ENCODE measurements at places on chromosomes 13 and 19.

DNA sequence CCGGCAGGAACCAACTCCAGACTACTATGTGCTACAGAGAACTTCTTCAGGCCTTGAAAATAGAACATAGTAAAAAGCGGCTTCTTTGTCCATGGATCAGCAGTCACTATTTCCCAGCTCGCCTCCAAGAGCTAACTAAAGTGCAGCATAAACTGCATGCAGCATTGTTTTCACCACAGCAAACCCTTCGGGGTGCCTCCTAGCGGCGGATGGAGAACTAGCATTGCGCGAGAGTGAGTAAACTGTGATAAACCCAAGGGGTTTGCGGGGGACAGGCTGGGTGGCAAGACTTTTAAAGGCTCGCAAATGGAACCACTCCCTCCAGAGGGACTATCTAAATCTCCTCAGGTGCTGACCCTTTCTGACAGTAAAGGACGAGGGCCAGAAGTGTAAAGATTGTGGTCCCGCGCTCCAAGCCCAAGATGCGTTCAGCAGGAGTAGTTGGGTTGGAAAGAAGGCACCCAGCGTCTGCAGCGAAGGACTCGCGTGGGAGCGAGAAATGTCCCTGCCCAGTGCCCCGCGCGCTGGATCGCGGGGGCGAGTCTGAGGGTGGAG is 21.5 kb upstream of the SGCG start:
- peak; percentile 2 for DNase-seq

GRCh38 chr19:2035590-2035991 is 15.5 kb downstream of the MKNK2 start:
- no peak for DNase-seq

- DNase-seq: peak; percentile 14
These were observed 80.3 kb upstream of the FRY start for GRCh38 chr13:31951215-31951678.

GRCh38 chr19:45164577-45165335 is 4.0 kb upstream of the NKPD1 start:
- peak; percentile 57 for DNase-seq

DNA sequence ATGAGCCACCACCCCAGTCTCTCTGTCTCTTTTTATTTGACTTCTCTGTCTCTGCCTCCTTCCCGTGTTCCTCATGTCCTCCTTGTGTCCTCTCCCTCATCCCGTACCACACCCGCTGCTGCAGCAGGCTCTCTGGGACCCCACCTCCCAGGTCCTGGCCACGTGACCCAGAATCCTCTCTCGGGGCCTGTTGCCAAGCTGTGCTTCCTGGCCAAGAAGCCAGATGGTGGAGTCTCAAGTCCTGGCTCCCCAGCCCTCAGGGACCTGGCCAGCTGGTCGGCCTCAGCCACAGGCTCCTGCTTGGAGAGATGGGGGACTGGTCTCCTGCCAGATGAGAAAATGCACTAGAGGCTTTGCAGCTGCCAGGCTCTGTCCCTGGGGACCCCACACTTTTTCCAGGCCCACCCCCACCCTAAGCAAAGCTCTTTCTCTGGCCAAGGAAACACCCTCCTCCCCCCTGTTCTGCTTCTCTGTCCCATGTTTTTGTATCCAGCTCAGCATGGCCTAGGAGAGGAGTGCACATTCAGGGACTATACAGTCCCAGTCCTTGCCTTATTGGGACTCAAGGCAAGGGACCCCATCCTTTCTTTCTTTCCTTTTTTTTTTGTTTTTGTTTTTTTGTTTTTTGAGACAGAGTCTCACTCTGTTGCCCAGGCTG is 34.3 kb upstream of the SHKBP1 start:
- DNase-seq: peak; percentile 93

DNA sequence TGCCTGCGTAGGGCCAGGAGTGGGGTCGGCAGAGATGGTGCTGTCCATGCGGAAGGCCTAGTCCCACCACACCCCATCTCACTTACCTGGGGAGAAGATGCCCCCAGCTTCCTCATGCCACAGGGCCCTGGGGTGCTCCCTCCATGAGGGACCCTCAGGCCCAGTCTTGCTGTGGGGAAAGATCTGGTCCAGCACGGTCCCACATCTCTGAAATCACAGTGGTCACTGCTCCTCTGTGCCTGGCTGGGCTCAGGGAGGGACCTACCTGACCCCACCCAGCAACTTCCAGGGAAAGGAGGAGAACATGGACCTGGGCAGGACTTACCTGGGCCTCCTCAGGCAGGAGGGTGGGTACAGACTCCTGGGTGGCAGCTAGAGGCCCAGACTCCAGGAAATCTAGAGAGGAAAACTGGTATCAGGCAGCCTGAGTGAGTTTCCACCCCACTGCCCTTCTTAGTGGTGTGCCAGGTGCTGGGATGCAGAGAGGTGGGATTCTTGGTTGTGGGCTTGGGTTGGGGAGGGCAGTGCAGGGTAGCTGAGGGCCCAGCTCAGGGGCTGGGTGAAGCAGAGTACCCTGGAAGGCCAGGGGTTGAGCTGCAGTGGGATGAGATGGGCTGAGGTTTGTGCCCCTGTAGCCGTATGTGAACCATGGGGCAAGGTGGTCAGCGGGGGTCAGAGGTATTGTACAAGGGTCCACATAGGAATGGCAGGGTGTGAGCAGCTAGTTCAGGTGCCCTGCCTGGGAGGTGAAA is 3.8 kb downstream of the MZF1 start:
- DNase-seq: no peak

DNA sequence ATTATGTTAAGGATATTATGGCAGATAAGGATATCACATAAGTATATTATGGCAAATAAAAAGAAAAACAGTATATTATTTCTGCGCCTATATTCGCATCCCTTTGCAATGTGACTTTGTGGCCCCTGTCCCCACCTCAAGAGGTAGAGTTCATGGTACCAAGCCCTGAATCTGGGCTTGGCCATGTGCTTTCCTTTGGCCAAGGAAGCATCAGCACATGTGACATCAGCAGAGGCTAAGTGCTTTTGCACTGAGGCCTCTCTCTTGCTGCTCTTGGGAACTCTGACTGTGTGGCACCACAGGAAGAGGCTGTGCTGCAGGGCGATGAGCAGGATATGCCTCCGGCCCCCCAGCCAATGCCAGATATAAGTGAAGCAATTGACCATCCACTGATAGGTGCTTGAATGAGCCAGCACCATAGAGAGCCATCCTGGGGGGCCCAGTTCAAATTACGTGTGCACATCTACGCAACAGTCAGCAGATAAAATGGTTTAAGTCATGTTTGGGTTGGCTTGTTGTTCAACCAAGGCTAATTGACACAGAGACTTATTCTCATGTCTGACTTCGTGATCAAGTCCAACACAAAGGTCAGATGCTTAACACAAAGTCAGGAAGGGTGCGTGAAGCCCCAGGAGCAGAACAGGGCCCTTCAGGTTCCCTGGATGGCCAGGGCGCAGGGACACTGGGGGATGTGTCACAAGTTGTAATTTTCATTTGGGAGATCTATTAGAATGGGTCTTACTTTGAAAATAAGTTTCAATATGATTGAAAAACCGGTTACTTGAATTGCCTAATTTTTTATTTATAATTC is 173.3 kb downstream of the COL4A1 start:
- no peak for DNase-seq

- DNase-seq: peak; percentile 35
These were observed 41.2 kb upstream of the USPL1 start for GRCh38 chr13:30576528-30576927.

- DNase-seq: no peak
These were observed 168.2 kb downstream of the TEX29 start for GRCh38 chr13:111488486-111489132.

DNA sequence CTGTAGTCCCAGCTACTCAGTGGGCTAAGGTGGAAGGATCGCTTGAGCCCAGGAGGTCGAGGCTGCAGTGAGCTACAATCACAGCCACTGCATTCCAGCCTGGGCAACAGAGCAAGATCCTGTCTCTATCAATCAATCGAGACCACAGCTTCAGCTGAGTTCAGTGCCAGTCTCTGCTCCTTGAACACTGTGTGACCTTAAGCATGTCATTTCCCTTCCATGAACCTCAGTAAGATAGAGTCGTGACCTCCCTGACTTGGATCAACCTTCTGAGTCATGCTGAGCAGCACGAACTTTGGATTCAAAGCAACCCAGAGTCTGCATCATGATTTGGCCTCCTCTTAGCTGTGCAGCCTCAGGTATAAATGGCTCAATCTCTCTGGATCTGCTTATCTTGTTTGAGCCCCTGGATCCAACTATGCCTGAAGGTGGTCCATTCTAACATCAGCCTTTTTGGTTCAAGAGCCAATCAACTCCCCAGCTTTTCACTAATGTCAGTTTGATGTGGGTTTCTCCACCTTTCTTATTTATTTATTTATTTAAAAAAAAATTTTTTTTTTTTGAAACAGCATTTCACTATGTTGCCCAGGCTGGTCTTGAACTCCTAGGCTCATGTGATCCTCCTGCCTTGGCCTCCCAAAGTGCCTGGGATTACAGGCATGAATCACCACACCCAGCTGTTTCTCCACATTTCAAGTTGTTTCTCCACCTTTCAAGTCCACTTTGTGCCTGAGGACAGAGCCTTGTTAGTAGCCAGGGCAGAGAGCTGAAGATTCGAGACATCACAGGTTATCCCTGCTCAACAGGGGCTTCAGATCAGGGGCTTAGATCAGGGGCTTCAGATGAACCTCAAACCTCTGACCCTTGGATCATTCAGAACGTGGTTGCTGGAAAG is 26.4 kb downstream of the PTPRS start:
- peak; percentile 16 for DNase-seq

- DNase-seq: no peak
These were observed 327.3 kb downstream of the COG6 start for GRCh38 chr13:39982745-39983144.

GRCh38 chr13:111269508-111269907 is 50.9 kb upstream of the TEX29 start:
- DNase-seq: no peak

DNA sequence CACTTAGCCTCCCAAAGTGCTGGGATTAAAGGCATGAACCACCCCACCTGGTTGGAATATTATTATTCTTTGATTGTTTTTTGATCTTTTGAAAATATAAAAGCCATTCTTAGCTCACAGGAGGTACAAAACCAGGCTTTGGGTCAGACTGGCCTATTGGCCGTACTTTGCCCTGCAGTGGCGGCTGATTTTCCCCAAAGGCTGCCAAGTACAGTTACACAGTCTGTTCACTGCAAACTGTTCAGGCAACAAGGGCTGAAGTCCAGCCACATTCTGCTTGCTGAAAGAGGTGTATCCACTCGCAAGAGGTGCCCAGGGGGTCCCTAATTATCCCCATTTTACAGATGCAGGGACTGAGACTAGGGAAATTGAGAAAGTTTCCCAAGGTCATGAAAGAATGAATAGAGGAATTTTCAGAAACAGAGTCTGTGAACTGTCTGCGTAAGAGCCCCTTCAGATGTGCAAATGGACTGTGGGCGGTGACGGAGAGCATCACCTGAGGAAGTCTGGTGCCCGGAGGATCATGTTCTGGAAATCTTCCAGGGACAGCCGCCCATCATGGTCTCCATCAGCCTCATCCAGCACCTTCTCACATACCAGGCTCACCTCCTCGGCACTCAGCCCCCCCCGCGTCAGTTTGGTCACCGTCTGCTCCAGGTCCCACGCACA is 9.0 kb downstream of the CIB3 start:
- DNase-seq: no peak

DNA sequence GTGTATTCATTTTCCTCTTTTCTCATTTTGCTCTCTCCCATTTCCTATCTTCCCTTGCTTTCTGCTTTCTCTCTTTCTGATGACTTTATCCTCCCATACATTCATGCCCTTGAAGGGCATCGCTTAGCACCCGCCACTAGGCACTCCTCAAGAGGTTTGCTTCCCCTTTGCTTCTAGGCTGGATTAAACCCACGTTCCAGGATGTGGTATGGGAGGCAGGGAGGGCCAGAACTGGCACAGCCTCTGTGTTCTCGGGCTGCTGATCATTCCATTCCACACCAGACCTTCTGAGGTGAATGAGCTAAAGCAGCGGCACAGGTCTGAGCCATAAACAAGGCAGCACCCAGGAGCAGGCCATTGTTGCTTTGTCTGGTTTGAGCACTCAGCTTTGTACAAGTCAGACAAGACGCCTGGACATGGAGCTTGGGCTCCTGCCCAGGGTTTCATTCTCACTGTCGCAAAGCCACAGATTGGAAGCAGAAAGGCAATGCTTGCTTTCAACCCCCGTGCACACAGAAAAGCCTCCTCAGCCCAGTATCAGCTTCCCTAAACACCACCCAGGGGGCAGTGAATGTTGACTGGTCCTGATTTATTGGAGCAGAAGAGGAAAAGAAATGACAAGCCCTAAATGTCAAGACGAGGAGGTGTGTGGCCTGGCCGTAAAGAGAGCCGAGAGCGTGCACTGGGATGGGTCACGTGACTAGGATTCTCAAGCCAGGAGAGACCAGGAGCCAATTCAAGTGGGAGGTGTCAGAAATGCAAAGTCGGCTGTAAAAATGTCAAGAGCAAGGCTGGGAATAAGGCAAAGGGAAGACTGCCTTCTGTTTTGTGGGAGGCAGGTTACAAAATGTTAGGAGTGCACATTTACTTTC is 218.0 kb upstream of the SERP2 start:
- peak; percentile 72 for DNase-seq

DNA sequence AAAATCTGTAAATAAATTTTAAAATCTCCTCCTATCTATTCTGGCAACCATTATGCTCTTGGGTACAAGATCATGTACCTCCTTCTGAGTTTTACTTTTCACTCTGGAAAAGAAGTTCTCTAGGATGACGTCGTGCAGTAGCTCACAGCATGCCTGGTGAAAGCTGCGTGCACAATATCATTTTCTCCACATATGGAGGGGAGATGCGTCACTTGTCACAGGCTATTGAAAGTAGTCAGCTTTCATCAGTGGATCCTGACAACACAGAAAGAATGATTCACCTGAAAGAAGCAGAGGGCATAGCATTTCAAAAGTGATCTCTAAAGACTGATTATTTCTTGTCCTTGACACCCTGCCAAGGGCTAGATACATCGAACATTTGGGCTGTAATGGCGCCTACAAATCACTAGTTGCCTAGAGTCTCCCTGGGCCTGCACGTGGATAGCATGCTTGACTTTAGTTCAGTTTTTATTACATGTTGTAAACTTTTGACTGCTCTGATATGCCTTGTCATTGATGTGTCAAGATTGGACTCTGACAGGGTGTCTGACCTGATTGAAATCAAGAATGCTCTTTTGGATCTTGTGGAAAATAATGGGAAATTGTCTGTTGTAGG is 1365.6 kb downstream of the OLFM4 start:
- no peak for DNase-seq

DNA sequence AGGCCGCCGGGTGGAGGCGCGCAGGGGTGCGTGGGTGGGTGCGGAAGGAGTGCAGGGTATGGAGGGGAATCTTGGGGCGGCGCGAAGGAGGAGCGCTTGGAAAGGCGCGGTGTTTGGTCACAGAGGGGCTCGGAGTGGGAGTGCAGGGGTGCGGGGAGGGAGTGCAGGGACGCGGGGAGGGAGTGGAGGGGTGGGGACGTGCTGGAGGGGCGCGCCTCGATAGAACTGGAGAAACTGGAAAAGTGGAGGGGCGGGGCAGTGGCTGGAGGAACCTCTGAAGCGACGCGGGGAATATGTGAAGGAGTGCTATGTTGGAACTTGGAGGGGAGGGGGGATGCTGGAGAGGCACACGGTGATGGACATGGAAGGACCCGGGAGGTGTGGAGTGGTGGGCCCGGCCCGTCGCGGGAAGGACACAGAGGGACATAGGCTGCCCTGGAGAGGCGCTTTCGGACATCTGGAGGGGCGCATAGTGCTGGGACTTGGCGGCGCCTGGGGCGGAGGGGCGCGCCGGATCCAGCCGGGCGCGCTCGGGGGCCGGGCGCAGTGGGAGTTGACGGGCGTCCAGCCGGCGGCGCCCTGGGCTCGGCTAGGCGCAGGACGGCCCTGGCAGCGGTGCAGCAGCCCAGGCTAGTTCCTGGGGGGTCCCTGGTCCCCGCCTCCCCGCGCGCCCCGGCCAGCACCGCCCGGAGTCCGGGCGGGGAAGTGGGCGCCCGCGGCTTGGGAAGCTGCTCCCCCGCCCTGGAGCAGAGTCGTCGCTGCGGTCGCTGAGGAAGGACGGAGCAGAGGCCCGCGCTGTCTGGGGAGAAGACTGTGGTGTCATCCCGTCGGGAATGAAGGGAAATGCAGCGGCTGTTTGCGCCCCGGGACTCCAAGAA is 20.8 kb upstream of the SGCG start:
- DNase-seq: no peak

All from fibroblast of the aortic adventitia (primary cell).